SHP77 (cell line): ENCODE measurements at places on chromosomes 2 and 18.

- no peak for DNase-seq
Measured at GRCh38 chr2:39816845-39817244, 37.8 kb upstream of the THUMPD2 start.

DNA sequence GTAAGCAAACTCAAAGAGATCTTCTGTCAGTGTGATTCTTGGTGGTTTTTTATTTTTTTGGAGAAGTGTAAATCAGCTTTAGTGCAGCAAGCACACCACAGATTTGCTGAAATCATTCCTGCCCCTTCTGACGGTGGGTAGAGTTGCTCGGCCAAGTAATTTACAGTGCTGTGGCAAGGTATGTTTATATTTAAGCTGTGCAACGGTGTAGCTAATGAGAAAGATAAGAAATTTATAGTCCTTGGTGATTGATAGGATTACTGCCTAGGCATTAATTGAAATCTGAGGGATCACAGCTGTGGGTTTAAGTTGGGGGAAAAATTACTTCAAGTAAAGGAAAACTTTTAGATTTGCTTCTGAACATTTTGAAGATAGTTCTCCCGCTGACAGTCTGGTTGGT, 286.6 kb downstream of the AGAP1 start:
- DNase-seq = no peak

GRCh38 chr2:103739186-103739585, 977.4 kb downstream of the TMEM182 start:
- no peak for DNase-seq

DNA sequence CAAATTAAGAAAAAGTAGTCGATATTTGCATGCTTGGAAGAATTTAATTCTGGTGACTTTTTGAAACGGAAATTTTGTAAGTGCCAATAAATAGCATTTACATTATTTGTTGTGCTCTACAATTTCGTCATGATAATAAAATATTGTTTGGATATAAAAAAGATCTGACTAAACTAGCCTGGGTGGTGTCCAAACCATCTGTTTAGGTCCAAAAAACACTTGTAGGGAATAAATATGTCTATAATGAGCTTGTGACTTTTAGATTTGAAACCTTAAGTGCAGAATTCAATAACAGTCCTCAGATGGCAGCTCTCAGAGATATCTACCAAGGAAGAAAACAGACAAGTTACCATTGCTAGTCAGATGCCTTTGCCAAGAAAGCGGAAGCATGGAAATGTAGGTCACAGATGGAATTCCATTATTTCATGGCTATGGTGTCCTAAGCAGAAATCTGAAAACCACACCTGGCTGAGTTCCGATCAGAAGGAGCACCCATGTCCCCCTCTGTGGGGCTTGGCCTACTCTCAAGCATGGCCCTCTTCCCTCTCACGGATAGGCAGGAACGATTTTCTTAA, 731.1 kb downstream of the RNF144A start:
- DNase-seq = no peak

DNA sequence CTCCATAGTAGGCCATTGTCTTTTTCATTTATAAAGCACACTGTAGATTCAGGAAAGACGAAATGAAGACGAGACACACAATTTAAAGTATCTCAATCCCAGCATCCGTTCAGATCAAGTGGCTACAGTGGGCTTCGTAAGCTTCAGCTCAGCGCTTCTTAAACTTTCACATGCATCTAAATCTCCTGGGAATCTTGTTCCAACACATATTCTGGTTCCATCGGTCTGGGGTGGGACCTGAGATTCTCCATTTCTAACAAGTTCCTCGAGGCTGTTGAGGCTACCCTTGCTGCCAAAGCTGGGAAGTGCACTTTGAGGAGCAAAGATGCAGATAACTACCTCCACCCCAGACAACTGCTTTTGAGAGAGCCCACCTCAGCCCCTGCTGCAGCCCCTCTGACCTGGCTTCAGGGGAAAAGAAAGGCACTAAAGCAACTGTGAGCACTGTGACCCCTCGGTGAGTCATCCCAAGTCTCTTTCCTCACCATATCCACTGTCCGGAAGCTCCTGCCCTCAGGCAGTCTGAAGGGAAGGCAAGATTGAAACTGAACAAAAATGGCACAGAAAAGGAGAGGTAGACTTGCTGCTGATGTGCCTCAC, 201.1 kb upstream of the FBXO11 start:
- DNase-seq = no peak
